Pancreas (tissue), 10 donors: ENCODE measurements at places on chromosomes 7 and 10.

DNA sequence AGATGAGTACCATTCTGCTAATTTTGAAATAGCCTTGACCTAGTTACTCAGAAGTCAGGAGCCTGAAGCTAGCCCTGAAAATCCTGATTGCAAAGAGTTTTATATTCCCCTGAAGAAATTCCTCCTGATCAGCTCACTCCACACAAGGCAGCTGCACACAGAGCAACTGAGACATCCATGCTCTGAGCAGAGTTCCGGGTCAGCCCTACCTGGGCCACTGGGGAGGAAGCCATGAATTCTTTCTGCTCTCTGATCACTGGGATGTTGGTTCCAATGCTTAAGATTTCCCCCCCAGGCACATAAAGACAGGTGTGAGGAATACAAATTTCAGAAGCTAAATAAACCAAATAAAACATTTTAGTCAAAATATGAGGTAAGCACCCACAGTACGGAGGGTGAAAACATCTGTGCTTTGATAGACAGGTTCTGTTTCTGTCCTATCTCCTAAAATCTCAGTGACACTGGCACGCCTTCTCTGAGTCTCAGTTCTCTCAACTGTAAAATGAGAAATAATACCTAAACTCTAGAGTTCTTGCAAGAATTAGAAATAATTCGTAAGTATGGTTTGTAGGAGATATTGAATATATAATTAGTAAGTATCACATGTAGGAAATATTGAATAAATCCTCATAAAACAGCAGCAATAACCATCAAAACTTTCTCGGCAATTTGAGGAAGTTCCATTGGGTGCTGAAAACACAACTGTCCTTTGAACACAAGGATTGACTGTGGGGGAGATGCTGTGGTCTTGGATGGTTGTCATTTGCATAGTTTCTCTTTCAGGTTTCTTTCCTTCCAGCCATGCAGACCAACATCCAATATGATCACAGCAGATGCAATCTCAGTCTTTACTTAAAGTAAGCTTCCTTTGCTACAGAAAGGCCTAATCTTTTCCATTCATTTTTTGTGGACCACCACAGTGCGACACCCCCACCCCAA, 133.0 kb upstream of the TNS3 start:
- no peak for DNase-seq

GRCh38 chr10:116241642-116242410, 31.2 kb downstream of the GFRA1 start:
- DNase-seq = no peak

- DNase-seq = no peak
Measured at GRCh38 chr7:53095731-53096501, 60.5 kb downstream of the POM121L12 start.

- no peak for DNase-seq
Measured at GRCh38 chr7:45203459-45203858, 45.9 kb downstream of the RAMP3 start.

DNA sequence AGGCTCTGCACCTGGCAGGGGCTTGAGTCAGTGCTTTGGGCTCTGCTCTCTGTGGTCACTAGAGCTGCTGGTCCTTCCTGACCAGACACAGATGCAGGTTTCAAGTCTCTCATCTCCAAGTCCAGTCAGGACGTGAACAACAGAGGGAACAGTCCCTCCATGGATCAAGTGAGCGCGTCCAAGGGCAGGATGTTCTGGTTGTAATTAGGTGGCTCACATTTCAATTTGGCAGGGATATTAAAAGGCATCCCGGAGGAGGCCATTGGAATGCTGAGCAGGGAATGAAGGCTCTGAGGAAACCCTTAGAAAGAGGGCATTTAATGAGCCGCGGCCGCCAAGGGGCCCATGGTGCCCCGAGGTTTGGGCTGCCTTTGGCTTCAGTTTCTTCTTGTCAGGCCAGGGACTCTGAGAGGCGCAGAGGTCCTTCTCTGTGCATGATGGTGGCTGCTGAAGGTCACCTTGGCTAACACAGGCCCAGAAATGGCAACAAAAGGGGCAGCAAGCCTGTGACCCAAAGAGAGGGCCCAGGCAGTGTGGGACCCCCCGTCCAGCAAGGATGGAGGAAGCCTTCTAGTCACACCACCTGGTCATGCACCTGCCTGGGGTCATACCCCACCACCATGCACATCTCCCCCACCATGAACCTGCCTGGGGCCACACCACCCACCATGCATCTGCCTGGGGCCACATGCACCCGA, 30.7 kb upstream of the INPP5A start:
- no peak for DNase-seq

DNA sequence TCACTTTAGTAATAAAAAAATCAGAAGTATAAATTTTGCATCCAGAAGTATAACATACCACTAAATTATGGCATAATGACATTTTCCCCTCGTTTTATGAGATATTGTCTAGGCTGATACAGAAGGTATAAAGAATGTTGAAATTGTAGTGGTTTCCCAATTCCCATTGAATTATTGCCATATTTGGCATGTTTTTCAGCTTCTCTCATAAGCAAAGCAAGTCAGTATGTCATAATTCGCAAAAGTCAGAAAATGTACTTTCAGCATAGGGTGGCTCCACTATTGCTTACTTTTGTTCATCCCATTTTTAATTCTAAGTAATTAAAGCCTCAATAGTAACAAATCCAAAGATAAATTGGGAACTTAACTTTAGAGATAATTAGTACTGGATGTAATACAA, 19.7 kb upstream of the PTPRZ1 start:
- DNase-seq = no peak

GRCh38 chr7:139047970-139048369, 12.1 kb upstream of the ZC3HAV1L start:
- no peak for DNase-seq

DNA sequence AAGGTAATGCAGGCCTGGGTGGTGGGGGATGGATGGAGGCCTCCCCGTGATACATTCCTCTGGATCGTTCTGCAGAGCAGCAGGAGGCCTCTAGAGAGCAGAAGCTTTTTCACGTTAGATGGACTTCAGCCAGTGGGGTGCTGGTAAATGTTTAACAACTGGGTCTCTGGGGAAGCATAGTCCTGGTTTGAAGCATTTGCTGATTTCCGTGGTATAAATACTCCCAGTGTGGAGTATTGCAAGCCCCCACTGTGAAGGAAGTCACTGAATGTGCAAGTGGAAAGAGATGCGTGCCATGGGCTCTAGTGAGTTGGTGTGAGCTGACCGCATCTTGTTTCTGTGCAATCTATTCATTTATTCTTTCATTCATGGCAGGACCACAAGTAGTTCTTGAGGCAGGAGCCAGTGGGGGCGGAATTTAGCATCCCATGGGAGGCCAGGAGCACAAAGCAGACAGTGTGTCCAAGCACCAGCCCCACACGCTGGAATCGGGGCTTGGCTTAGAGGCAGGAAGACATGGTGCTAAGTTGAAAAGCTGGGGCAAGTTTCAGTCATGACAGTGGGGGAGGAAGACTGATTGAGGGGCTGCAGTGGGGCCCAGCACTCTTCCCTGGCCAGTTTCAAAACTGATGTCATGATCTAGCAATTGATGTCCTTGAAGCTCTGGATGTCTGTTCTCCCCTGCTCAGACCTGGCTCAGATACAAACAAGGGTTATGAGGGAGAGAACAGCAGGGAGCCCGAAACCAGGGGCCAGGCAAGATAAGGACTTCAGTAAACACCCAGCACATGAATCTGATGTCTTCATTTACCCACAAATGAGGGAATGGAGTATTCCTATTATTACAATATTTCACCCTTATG, 280.9 kb upstream of the LYZL1 start:
- DNase-seq = no peak

GRCh38 chr7:37150180-37150579, 298.5 kb downstream of the ELMO1 start:
- no peak for DNase-seq

DNA sequence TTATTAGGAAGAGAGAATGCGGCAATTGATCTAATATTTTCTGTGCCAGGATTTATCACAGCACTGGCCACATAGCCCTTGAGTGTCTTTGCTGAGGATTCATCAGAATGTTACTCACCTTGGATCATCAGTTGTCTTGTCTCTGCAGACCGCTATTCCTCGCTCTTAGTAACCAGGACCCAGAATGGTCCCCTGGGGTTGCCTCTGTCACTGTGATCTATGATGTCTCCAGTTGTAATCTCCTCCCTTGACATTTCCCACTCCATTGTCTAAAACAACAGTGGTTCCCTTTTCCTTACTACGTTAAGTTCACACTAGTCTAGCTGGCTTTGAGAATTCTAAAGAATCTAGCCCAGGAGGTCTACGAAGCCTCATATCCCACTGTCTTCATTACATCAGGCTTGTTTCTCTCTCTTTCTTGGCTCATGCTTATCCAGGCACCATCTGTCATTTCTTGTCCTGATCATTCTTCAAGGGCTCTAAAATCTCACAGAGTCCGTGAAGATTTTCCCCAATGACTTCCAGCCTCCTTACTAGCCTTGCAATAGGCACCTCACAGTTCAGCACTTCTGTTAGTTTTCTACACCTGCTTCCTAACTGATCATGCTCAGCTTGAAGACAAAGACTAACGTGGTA, 125.8 kb downstream of the CUBN start:
- no peak for DNase-seq

- DNase-seq = no peak
Measured at GRCh38 chr10:103661198-103661950, 167.9 kb downstream of the NEURL1 start.

DNA sequence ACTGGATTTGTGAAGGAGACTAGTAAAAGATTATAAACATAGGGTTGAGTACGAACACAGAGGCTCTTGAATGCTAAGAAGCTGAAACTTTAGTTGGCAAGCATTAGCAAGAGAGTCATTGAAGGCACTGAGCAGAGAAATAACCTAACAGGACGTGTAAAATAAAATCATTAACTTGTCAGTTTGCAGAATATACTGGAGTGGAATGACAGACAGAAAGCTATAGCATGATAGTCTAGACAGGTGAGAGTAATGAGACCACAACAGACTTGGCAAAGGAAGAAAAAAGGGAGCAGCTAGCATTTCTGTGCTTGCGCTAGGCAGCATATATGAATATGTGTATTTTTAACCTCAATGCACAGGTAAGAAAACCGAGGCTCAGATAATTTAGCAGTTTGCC, 30.8 kb downstream of the MINDY3 start:
- no peak for DNase-seq

GRCh38 chr10:88991899-88992320, 1.3 kb downstream of the FAS start:
- no peak for DNase-seq

- DNase-seq = no peak
Measured at GRCh38 chr7:676972-677385, 49.5 kb upstream of the DNAAF5 start.

- no peak for DNase-seq
Measured at GRCh38 chr7:50359995-50360925, 55.7 kb downstream of the IKZF1 start.

DNA sequence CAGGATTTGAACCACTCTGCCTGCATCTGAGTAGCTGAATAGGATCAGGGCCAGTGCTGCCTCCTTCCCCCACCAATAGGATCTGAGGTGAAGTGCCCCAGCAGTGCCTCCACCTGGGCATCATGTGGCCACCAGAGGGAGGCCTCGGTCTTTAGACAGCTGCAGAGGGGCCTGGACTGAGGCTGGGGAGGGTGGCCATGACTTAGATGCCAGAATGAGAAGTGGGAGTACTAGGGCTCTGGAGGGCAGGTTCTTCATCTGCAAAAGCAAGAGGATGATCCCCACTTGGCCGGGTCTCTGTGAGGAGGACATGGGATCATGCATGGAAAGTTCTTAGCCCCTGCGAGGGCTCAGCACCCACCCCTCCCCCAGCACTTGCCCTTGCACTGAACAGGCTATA, 56.9 kb downstream of the NEUROG3 start:
- DNase-seq = no peak

- DNase-seq = no peak
Measured at GRCh38 chr7:18087687-18088078, 60.0 kb upstream of the PRPS1L1 start.

DNA sequence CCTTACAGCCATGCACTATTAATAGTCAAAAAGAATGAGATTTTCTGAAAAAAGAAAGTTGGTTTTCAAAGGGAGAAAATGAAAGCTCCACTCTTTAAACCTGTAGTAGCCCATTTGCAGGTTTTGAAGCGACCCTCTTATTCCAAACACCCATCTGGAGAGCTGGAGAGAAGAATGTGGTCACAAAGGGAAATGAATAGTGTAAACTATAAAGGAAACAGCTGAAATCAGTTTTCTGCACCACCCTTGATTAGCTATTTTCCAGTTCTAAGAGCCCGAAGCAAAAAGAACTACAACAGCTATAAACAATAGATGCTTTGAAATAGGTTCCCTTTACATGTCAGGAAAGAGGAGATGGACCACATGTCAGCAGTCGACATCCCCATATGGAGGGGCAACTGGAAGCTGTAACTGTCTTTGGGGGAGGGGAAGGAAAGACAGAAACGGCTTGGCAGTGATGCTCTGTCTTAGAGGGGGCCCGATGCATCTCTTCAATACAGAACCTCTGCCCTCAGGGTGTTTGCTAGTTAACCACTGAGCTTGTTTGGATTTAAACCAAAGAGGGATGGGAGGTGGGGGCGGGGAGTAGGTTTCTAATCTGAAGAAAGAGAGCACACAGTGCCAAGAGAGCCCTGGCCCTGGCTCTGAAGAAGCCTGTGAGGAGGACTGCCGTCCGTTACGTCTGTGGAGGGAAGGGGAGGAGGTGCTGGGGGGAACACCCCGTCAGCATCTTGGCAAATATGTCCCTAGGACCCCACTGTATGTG, 55.3 kb downstream of the CPVL start:
- no peak for DNase-seq

- no peak for DNase-seq
Measured at GRCh38 chr7:21089653-21090052, 303.0 kb upstream of the SP8 start.

- no peak for DNase-seq
Measured at GRCh38 chr10:22477334-22478287, 132.3 kb downstream of the SPAG6 start.

- no peak for DNase-seq
Measured at GRCh38 chr10:15997313-15997712, 137.0 kb upstream of the MINDY3 start.

- peak; percentile 20 for DNase-seq
Measured at GRCh38 chr7:27745064-27745583, 5.2 kb downstream of the TAX1BP1 start.

GRCh38 chr10:86085136-86085535, 281.5 kb downstream of the GRID1 start:
- no peak for DNase-seq

- DNase-seq = no peak
Measured at GRCh38 chr10:24968349-24968748, 15.9 kb upstream of the PRTFDC1 start.

GRCh38 chr7:39605087-39605486, 18.3 kb upstream of the RALA start:
- DNase-seq = no peak

GRCh38 chr10:114593240-114593792, 64.8 kb downstream of the ABLIM1 start:
- DNase-seq = no peak

DNA sequence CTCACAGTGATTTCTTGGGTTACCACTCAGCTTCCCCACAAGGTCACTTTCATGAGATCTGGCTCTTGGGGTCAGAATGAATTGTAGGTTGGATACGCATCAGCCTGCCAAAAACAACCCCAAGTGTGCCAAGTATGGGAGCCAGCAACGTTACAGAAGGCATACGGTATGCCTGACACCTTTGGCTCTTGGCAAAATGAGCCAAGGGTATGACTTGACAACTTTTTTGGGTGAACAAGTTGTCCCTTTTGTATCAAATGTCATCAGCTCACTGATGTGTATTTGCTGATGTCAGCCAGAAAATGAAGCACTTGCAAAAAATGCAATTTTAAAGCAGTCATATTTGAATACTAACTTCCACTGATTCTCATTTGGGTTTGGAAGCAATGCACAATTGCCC, 168.4 kb downstream of the CACNB2 start:
- no peak for DNase-seq
